Stimulated activated naive B cell treated with anti-CD40 and anti-IgM and Interleukin-4, amounts not matched to agents 10 μg/mL and 1 μg/mL and 100 μg/mL, for 72 hours (primary cell): ENCODE measurements at places on chromosomes 16 and 17.
A peak's percentile ranks its signal among the peaks of the same experiment; 100 is the strongest.

GRCh38 chr16:86090461-86091170 lies 191.7 kb downstream of the IRF8 start:
- no peak for DNase-seq
- H3K36me3 ChIP-seq: no peaks in the 10 kb centered on the region
- peaks cover 16% of the 10 kb centered on the region for H3K4me1 ChIP-seq
- H3K27me3 ChIP-seq: peaks cover 8% of the 10 kb centered on the region
- H3K4me3 ChIP-seq: no peak overlapping the region

- H3K27me3 ChIP-seq: no peaks in the 10 kb centered on the region
- no peak for DNase-seq
- no peaks in the 10 kb centered on the region for H3K36me3 ChIP-seq
- H3K4me3 ChIP-seq: no peak overlapping the region
- H3K4me1 ChIP-seq: no peaks in the 10 kb centered on the region
- H3K27ac ChIP-seq: no peak overlapping the region
Measured at GRCh38 chr17:17525956-17526355, 29.8 kb upstream of the RASD1 start.

- H3K4me3 ChIP-seq: no peak overlapping the region
- H3K27me3 ChIP-seq: peaks cover 47% of the 10 kb centered on the region
- no peak overlapping the region for H3K27ac ChIP-seq
- no peaks in the 10 kb centered on the region for H3K36me3 ChIP-seq
- DNase-seq: peak; percentile 34
Measured at GRCh38 chr17:77772461-77772897, 186.0 kb upstream of the TNRC6C start.

- DNase-seq: peak; percentile 86
- H3K36me3 ChIP-seq: peaks cover 22% of the 10 kb centered on the region
- H3K27me3 ChIP-seq: peaks cover 39% of the 10 kb centered on the region
- H3K27ac ChIP-seq: peak within 1 kb of the TSS; percentile 97
Measured at GRCh38 chr17:76072148-76072858, at the start of gene SRP68. Gene SRP68, minus strand, starts transcription at chr17:76072517. Its CDS starts 26 bp downstream, at chr17:76072491.

- H3K4me3 ChIP-seq: no peak overlapping the region
- peaks cover 24% of the 10 kb centered on the region for H3K36me3 ChIP-seq
- no peaks in the 10 kb centered on the region for H3K27me3 ChIP-seq
- H3K27ac ChIP-seq: no peak overlapping the region
- H3K4me1 ChIP-seq: peaks cover 1% of the 10 kb centered on the region
Measured at GRCh38 chr17:37450112-37450511, 39.6 kb upstream of the DUSP14 start.

DNA sequence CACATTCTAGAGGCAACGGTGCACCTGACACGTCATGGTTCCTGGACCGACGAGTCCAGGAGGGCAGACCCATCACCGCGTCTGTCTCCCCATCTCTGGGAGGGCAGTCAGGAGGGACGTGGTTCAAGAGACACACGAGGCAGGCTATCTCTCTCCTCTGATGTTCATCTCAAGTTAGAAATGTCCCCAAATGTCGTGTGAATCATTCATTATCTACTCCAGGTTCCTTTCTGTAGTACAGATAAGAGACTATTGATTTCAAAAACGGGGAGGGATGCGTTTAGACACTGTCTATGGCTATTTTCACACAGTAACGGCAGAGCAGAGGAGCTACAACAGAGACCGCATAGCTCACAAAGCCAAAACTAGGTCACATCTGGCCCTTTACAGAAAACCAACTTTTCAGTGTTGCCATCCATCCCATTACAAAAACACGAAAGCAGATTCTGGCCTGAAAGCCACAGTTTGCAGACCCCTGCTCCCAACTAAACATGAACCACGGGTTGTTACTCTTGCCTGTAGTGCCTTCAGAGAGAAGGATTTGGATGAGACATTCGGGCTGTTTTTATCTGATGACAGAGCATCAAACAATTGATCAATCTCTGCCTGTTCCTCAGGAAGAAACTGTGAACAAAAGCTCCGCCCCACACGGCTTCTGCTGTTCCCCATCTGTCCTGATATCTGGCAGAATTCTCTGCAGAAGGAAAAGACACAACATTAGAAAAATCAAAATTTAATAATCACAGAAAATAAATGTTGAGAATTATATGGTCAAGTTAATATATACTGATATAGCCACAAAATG lies 6.8 kb downstream of the MEAK7 start:
- H3K4me3 ChIP-seq: no peak overlapping the region
- no peaks in the 10 kb centered on the region for H3K4me1 ChIP-seq
- no peak for DNase-seq
- H3K27ac ChIP-seq: no peak overlapping the region

DNA sequence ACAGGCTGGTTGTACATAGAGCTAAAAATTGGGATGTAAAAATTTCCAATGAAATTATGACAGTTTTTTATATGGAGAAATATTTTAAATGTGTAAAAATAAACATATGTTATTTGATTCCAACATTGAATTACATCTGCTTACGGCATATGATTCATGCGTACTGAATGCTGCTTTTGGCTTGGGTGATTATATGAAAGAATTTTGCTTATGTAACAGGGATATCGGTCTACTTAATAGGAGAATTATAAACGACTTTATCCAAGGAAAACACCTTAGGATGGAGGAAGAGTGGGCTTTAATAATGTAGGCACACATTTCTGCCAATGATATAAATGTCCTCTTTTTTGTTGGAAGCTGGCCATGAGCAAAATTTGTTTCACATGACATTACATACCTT lies 197.3 kb upstream of the GOT2 start:
- H3K27ac ChIP-seq: no peak overlapping the region
- no peaks in the 10 kb centered on the region for H3K36me3 ChIP-seq
- no peak for DNase-seq

- H3K36me3 ChIP-seq: peaks cover 28% of the 10 kb centered on the region
- DNase-seq: no peak
- H3K27me3 ChIP-seq: no peaks in the 10 kb centered on the region
- no peak overlapping the region for H3K4me3 ChIP-seq
- H3K4me1 ChIP-seq: peaks cover 10% of the 10 kb centered on the region
Measured at GRCh38 chr16:4675864-4676786, 17.2 kb upstream of the NUDT16L1 start.

- H3K4me1 ChIP-seq: peaks cover 6% of the 10 kb centered on the region
- H3K27me3 ChIP-seq: peaks cover 6% of the 10 kb centered on the region
- DNase-seq: no peak
Measured at GRCh38 chr16:72875291-72876031, 172.5 kb downstream of the ZFHX3 start.

- H3K4me1 ChIP-seq: no peaks in the 10 kb centered on the region
- H3K27me3 ChIP-seq: no peaks in the 10 kb centered on the region
- no peak overlapping the region for H3K27ac ChIP-seq
- DNase-seq: peak; percentile 30
Measured at GRCh38 chr17:47315451-47316266, 8.1 kb upstream of the EFCAB13 start.

DNA sequence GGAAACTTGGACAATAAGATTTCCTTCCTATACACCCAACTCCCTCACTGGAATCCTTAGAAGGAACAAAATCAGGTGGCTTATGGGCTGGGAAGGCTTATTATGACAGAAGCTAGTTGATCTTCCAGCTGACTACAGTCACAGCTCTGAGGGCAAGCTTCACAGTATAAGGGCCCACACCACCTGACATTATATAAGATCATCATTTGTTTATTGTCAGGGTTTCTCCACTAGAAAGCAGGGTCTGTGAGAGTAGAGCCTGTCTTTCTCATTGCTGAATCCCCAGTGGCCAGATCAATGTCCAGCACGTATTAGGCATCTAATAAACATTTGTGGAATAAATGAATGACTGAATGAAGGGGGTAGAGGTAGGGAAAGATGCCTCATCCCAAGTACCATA lies 57.8 kb upstream of the PHOSPHO1 start:
- peaks cover 8% of the 10 kb centered on the region for H3K36me3 ChIP-seq
- no peak overlapping the region for H3K4me3 ChIP-seq

DNA sequence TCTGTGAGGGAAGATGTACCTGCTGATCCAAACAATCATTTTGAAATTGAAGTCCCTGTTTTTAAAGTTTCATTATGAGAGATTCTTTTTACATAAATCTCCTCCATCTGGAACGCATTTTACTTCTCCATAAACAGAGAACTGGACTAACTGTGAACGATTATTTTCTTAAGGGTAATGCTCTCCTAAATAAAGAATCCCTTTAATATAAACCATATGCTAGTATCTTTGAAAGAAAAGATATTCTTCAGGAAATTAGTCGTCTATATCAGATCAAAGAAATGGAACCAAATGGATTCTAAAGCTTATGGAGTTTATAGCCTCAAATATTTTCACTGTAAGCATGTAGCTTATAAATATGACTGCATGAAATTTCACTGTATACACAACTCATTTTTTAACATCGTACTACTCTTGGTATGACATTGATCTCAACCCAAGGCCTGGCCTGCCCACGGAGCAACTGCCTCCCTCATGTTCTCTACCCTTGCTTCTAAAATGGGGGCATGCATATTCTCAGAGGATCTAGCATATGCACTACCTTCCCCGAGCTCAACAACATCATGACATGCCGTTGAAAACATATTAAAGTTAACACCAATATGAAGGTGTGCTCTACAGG lies 66.4 kb downstream of the MYH10 start:
- no peak overlapping the region for H3K4me3 ChIP-seq
- H3K4me1 ChIP-seq: no peaks in the 10 kb centered on the region
- H3K27me3 ChIP-seq: no peaks in the 10 kb centered on the region
- no peak overlapping the region for H3K27ac ChIP-seq
- H3K36me3 ChIP-seq: no peaks in the 10 kb centered on the region

DNA sequence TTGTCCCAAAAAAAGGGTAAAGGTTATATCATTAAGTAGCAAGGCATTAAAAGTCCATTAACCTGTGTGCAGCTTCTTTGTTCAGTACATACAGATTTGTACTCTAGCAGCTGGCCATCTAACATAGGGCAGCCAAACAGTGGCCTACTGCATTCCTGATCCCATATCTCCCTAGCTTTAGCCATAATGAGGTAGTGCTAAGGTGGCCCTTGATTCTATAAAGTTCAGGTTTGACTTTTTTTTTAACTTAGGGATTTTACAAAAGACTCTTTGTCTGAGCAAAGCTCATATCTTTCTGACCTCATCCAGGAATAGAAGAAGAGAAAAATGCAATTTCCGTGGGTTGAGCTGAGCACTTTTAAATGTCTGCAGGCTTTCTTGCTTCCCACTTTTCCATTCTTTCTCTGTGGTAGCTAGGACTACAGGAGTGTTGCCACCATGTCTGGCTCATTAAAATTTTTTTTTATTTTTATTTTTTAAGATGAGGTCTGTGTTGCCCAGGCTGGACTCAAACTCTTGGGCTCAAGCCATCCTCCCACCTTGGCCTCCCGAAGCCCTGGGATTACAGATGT lies 19.5 kb upstream of the CDC6 start:
- no peak for DNase-seq
- H3K4me1 ChIP-seq: peaks cover 6% of the 10 kb centered on the region
- H3K27me3 ChIP-seq: no peaks in the 10 kb centered on the region
- no peak overlapping the region for H3K4me3 ChIP-seq
- no peak overlapping the region for H3K27ac ChIP-seq

- no peak overlapping the region for H3K4me3 ChIP-seq
- peaks cover 10% of the 10 kb centered on the region for H3K27me3 ChIP-seq
- H3K36me3 ChIP-seq: no peaks in the 10 kb centered on the region
- H3K4me1 ChIP-seq: peaks cover 10% of the 10 kb centered on the region
- DNase-seq: no peak
Measured at GRCh38 chr17:38430316-38430715, 2.1 kb downstream of the ARHGAP23 start.

- peaks cover 55% of the 10 kb centered on the region for H3K4me1 ChIP-seq
- H3K36me3 ChIP-seq: no peaks in the 10 kb centered on the region
- peaks cover 7% of the 10 kb centered on the region for H3K27me3 ChIP-seq
- no peak overlapping the region for H3K4me3 ChIP-seq
Measured at GRCh38 chr16:85761861-85762260, 11.0 kb upstream of the C16orf74 start.

DNA sequence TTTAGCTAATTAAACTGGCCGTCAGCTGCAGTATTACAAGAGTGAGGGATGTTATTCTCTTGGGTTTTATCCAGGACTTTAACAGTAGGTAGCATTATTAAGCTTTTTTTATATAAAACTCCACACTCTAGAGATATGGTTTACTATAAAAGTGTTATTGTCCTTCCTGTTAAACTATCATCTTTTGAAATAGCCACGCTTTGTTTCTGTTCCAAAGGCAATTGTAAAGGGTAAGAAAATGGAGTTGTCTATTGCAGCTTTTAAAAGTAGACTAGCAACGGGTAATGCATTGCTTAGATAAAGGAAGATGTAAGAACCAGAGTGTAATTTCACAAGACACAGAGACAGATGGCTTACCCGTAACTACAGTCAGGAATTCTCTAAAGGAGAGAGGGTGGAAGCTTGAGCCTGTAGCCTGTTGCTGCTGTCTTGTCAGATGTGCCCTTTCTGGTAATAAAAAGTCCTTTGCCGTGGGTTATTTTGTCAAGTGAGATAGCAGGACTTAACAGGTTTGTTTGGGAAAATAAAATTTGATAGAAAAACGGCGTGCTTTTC lies 56.4 kb downstream of the WWOX start:
- no peak for DNase-seq
- H3K4me3 ChIP-seq: no peak overlapping the region
- no peak overlapping the region for H3K27ac ChIP-seq
- no peaks in the 10 kb centered on the region for H3K4me1 ChIP-seq

DNA sequence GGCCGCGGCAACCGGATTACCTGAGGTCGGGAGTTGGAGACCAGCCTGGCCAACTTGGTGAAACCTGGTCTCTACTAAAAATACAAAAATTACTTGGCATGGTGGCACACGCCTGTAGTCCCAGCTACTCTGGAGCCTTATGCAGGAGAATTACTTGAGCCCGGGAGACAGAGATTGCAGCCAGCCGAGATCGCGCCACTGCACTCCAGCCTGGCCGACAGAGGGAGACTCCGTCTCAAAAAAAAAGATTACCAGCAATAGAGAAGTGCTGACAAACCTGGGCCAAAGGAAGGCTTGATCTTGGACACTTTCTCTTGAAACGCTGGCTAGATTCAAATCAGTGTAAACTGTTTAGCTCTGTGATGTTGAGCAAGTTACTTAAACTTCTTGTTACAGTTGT lies 4.3 kb downstream of the MT1H start:
- H3K27me3 ChIP-seq: peaks cover 88% of the 10 kb centered on the region
- H3K4me3 ChIP-seq: no peak overlapping the region
- H3K4me1 ChIP-seq: peaks cover 10% of the 10 kb centered on the region
- no peak overlapping the region for H3K27ac ChIP-seq
- H3K36me3 ChIP-seq: no peaks in the 10 kb centered on the region

- peaks cover 67% of the 10 kb centered on the region for H3K4me1 ChIP-seq
- no peak for DNase-seq
- peaks cover 28% of the 10 kb centered on the region for H3K36me3 ChIP-seq
Measured at GRCh38 chr16:23858542-23858941, 22.8 kb downstream of the PRKCB start.

DNA sequence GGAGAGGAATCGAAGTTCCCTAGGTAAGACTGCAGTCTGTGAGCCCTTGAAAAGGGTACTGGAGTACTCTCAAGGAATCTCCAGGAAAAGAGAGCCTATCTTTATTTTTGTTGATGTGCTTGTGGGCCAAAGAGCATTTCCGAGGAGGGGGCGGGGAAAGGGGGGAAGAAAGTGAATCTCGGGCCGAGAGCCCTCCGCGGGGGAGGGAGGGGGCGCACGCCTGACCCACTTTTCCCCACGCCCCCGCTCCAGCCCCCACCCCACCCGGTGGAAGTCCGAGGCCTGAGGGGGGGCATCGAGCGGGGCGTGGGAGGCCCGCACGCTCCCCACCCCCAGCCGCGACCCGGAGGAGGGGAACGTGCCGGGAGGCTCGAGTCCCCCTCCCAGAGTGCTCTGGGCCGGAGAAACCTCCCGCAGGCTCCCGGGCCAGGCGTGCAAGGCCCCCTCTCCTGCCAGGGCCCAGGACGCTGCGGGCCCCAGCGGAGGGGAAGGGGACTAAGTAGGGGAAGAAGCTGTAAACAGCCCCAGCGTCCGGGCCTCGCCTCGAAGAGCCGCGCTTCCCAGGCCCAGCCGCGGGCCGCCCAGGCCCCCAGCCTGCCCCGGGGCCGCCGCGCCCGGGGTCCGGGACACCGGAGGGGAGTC lies 444 bp downstream of the HELZ start:
- H3K27me3 ChIP-seq: peaks cover 19% of the 10 kb centered on the region
- peak overlapping the region; percentile 94 for H3K27ac ChIP-seq
- H3K4me1 ChIP-seq: peaks cover 29% of the 10 kb centered on the region
- no peak for DNase-seq
- H3K36me3 ChIP-seq: peaks cover 5% of the 10 kb centered on the region
